Activated effector memory CD4-positive, alpha-beta T cell treated with anti-CD3 and anti-CD28 coated beads, Interleukin-2, amount 50 U/mL, for 16 hours (primary cell): ENCODE measurements at places on chromosomes 3 and 15.
A peak's percentile ranks its signal among the peaks of the same experiment; 100 is the strongest.

DNA sequence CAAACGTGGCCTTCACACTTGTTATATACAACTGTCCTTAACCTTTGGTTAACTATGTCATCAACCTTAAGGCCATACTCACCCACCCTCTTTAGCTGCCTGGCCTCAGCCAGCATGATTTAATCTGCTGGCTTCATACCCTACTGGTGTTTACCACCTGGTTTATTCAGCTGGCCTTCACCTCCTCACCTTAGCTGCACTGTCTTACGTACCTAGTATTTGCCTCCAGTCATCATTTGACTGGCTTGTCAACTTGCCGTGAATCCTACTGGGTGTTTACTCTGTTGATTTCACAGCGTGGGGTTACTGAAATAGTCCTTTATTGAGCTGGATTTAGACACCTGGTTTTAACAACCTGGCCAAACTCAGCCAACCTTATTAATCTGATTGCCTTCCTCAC, 102.8 kb downstream of the IL12A start:
- no peak for DNase-seq

DNA sequence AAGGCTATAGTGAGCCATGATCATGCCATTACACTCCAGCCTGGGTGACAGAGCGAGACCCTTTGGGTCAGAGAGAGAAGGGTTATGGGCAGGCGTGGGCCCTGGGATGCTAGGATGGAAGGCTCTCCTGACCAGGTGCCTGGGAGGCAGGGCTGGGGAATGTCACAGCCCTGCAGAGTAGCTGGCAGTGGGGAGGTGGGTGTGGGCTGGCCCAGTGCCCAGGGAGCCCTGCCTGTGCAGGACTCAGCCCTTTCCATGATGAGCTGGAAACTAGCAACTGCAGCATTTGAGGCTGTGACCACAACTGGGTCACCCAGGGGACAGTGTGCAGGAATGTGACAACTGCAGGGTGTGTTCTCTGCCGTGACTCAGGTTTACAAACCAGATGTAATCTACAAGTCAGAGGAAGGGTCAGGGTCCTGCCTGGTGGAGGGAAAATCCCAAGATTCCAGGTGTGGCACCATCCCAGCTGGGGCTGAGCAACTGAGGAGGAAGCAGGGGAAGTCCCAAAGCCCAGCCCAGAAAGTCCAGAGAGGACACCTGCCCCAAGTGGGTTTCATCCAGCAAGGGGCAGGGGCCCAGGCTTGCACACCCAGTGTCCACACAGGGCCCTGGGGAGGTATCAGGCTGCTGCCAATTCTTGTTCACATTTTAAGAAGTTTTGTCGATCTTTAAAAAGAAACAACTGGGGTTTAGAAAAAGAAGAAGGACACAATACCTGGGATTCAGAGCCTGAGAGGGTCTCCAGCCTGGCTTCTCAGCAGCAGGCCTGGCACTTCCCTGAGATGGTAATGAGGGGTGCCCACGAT, 45.5 kb downstream of the SLC28A1 start:
- no peak for DNase-seq

- peak; percentile 71 for DNase-seq
Observed at GRCh38 chr3:138434276-138434874, at the start of gene ESYT3. TSS of gene ESYT3 (plus strand) at chr3:138434616. CDS start at chr3:138434799, 183 bp downstream.

DNA sequence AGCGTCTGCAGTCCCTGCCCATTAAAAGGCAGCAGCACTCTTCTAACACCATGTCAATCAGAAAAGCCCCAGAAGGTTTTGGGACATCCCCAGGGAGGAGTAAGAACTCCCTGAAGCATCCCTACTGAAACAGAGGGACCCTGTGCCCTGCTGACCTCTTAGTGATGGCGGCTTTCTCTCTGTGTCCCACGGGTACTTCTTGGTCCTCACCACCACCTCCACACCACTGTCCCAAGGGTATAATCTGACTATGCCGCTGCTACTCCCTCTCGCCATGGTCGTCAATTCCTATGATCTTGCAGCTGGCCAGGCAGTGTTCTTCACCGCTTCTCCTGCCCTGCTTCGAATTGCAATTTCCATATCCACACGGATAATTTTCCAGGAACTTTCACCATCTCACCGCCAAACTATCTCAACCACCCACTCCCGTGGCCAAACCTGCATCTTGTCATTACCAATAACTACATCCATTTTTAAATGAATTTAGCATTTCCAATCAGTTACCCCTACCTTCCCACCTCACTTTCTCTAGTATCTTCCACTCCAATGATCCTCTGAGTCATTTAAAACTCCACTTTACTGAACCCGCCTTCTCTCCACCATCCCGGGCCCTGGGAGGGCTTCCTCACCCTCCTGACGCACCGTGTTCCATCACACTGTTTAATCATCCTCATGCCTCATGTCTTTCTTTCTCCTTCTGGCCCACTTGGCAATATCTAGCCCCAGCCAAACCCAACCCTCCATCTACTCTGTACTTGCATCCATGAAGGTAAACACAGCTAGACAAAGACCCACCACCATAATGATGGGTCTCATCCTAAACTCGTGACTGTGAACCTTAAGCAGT, 23.7 kb downstream of the PRR23E start:
- no peak for DNase-seq

DNA sequence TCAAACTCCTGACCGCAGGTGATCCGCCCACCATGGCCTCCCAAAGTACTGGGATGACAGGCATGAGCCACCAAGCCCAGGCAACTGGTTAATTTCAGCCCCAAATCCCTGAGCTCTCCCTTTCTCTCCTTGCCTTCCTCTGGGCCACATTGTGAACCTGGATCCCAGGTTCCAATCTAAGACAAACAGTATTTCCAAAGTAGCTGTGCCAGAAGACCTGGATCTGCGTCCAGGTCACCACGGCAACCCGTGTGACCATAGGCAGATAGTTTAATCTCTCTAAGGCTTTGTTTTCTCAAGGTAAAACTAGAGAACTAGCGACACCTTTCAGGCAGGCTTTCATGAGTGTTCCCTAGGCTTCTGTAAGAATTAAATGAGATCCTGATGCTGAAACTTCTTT, 5.9 kb upstream of the RBPMS2 start:
- DNase-seq: no peak

GRCh38 chr15:51414256-51414860, 72.9 kb downstream of the GLDN start:
- DNase-seq: no peak

- no peak for DNase-seq
Observed at GRCh38 chr3:188480011-188480410, 326.1 kb downstream of the LPP start.

GRCh38 chr15:63983061-63983711, 63.1 kb downstream of the DAPK2 start:
- DNase-seq: no peak

DNA sequence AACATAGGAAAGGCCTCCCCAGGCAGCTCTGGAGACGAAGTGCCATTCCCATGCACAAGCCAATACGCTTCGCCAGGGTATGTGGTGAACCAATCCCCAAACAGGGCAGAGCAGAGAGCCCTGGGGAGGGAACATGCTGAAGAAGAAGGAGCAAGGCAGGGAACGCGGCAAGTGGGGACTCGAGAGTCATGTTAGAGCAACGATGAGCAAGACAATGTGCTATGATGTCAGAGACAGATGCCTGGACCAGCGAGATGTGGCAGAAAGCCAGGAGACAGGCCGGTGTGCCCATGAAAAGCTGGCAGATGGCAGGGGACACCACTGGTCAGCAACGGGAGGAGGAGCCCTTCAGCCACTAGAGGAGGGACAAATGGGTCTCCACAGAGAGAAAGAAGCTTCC, 39.6 kb downstream of the NIPA2 start:
- DNase-seq: no peak

- DNase-seq: no peak
Observed at GRCh38 chr3:189778340-189778950, 147.3 kb downstream of the TP63 start.

- no peak for DNase-seq
Observed at GRCh38 chr15:70569714-70570231, 193.6 kb downstream of the UACA start.

- DNase-seq: no peak
Observed at GRCh38 chr3:557972-558371, 361.4 kb downstream of the CHL1 start.

DNA sequence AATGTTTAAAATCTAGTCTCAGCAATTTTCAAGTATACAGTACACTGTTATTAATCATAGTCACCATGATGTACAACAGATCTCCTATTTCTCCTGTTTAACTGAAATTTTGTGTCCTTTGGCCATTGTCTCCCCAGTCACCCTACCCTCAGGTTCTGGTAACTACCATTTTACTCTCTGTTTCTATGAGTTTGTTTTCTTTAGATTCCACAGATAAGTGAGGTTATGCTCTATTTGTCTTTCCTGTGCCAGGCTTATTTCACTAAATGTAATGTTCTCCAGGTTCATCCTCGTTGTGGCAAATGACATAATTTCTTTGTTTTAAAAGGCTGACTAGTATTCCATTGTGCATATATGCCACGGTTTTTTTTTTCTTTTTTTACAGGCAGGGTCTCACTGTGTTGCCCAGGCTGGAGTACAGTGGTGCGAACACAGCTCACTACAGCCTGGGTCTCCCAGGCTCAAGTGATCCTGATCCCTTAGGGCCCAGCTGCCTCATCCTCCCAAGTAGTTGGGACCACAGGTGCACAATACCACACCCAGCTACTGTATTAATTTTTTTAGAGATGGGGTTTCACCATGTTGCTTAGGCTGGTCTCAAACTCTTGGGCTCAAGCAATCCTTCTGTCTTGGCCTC, 50.0 kb downstream of the RAB7A start:
- DNase-seq: no peak

GRCh38 chr3:4907643-4908432, 71.4 kb upstream of the BHLHE40 start:
- no peak for DNase-seq

- DNase-seq: no peak
Observed at GRCh38 chr3:111735243-111735758, 123.8 kb upstream of the PHLDB2 start.

GRCh38 chr3:174270841-174271240, 588.3 kb upstream of the NAALADL2 start:
- no peak for DNase-seq
